ENCODE measurements at places on chromosomes 3 and 15.

- DNase-seq = no peak
These were observed 304.5 kb upstream of the SEMA6D start for GRCh38 chr15:47412802-47413201.

DNA sequence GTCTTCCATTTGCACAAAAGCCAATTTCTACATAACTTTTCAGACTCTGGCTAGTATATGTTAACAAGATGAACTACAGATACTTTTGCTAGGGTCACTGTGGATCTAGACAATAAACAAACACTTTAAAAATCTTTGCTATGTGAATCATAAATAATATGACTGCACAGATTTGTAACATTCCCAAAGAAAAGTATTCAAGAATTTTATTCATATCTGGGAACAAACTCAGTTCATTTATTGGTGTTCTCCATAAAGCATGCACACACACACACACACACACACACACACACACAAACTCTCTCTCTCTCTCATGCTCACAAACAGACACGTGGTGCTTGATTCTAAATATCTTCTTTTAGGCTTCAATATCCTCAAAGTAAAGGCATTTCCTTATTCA is 18.8 kb upstream of the THRB start:
- DNase-seq = no peak

DNA sequence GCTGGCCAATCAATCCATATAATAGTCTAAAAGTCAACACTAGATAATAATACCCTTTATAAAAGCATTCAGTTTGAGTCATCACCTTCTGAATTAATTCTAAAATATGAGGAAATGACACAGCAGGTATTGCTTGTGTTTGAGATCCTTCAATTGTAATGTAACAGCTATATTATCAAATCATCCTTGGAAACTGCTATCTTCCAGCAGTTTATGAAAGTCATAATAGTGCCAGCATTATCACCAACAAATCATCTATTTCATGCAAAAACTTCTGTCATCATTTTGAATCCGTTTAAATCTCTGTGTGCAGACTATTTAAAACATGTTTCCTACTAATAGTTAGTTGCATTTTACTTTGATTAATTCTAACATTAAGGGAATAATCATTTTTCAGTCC is 468.7 kb downstream of the CADM2 start:
- no peak for DNase-seq

DNA sequence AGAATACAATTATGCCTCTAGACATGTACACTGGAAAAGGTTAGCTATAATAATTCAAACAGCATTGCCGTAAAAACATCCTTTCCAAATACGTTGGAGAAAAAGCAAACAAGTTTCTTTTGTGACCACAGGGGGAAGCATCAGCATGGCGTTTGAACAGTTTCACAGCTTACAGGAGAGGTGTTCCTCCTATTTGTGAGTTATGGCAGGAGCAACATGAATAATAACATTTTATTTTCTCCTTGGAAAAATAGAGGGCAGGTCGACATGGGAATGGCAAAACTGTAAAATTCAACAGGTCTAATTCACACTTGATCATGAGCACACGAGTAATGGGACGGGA is 39.7 kb upstream of the GADL1 start:
- no peak for DNase-seq

GRCh38 chr3:69646287-69647067 is 92.8 kb upstream of the MITF start:
- DNase-seq = no peak

DNA sequence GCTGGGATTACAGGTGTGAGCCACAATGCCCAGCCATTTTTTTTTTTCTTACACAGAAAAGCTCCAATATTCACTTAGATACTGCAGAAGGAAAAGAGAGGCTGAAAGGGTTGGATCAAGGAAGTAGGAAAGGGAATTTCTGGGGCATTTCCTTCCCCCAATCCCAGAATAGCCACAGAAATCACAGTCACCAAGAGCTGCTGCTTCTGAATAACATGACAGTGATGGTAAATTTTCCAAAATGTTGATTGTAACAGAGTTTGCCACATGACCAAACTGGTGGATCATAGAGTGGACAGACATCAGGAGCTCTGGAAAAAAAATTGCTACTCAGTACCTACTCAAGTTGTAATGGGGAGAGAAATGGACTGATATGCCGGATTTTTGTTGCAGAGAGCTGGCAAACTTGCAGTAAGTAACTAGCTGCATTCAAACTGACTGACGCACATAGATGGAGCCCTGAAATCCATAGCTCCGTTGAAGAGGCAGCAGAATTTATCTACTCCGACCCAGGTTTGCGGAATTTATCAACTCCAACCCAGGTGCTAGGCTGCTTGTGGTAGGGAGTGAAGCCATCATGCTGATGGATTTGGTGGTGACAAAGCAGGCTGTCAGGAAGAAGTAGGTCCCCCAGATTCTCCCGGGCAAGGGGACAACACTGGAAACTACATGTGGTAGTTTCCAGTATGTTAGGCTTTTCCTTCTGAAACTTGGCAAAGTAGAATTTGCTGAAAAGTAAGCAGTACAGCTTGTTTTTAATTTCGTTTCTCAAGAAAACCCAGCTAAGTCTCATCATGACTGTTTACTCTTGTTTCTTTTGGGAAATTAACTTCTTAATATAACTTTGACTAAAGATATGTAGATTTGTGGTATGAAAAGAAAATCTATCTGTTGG is 10.5 kb upstream of the ADPGK start:
- DNase-seq = no peak

DNA sequence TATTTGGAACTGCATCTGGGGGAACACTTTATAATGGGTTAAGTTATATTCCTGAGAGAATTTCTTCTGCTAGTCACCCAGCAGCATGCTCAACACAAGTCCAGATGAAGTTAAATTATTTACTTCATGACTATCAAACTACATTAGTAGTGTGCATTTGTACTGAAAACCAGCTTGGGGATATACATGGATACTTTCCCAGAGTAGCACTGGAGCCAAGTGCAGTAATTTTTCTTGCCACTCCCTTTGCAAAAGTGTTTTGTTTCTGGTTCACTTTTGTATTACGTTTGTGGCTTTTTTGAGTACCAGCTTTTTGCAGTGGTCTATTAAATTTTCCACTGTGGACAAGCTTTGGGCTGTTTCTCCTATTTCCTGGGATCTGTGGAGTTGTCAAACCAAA is 243.0 kb downstream of the AGBL1 start:
- DNase-seq = no peak

DNA sequence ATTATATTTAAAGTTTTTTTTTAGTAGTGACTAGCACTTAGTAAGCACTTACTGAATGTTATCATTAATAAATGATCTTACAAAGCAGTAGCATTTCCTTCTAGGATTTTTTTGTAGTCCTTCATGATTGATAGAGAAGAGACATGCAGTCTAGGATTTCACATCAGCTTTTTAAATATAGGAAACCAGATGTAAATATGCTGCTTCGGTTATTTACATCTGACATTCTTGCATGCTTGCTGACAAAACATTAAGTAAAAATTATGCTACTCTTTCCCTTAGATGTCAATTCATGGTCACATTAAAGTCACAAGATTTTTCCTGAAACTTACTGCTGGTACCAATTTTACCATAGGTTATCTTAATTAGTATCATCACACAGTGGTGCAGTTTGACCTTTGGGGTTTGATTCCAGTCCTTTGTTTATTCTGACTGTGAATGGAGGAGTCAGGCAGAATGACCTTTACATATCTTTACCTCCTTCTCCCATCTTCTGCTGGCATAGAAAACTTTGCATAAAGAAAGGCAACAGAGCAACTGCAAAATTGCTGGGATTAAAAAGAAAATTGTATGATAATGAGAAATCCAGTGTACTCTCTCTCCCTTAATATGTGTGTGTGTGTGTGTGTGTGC is 286.5 kb downstream of the LPP start:
- no peak for DNase-seq

DNA sequence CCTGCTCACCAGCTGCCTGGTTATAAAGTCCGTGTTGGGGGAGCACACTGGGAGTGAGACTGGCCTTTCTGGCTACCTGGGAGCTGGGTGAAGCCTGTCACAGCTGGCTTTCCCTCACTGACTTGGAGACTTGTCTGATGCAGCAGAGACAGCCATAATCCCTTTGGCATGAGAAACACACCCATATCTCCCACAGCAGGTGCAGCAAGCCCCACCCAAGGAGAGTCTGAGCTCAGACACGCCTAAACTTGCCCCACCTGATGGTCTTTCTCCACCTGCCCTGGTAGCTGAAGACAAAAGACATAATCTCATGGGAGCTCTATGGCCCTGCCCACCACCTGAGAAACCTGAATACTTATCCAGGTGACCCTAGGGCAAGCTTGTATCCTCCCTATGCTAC is 54.8 kb downstream of the NMD3 start:
- no peak for DNase-seq

DNA sequence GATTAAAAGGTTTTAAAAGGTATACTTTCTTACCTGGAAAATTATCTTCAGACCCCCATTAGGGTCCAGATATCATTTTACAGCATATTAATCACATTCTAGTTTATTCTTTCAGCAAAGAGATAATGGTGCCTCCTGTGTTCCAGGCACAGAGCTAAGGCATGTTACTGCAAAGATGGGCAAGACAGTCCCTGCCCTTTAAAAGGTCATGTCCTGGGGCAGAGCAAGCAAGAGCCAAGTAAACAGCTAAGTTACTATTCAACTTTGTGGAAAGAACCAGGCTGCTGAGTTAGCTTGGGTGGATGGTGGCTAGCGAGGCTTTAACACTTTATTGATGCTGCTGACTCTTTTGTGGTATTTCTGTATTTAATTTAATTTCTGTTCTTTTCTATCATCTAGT is 75.0 kb downstream of the LRRC28 start:
- DNase-seq = no peak

- DNase-seq = no peak
These were observed 136.8 kb downstream of the TBL1XR1 start for GRCh38 chr3:177060492-177060891.

DNA sequence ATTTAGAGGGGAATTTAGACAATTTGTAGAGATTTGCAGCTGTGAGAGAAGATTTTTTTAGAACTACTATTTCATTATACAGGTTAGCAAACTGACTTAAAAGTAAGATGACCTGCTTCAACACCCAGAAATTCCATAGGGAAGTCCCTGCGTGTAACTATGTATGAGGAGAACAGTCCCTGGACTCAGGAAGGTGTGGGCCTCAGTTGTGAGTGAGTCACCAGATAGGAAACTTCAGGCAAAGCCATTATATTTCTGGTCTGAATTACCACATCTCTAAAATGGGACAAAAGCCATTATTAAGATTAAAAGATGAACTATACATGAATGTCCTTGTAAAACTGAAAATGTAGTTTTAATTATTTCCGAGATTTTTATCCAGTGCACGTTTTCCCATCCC is 488.3 kb upstream of the GOLIM4 start:
- no peak for DNase-seq

- DNase-seq = no peak
These were observed 8.9 kb downstream of the DUSP7 start for GRCh38 chr3:52047295-52047960.

DNA sequence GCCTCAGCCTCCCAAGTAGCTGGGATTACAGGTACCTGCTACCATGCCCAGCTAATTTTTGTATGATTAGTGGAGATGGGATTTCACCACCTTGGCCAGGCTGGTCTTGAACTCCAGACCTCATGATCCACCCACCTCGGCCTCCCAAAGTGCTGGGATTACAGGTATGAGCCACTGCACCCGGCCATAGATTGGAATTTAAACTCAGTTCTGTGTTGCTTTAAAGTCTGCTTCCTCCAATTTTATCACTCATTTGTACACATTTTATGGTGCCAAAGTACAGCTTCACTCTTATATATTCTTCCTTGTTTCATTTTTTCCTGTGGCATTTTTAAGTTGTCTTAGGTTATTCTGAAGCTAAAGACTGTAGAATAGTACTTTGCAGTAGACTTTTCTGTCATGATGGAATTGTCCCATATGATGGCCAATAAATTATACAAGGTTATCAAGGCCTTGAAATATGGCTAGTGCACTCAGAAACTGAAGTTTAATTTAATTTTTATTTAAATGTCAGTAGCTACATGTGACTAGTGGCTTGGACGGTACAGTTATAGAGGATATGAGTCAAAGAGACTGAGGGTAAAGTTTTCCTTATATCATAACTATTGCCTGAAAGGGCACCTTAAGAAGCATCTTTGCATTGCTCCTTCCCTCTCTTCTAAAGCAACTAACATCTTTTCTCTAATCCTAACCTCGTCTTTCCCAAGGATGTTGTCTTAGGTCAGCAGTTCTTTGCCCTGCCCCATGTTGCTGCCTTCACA is 28.1 kb downstream of the ATP11B start:
- no peak for DNase-seq

GRCh38 chr3:194046531-194046930 is 89.4 kb upstream of the HES1 start:
- DNase-seq = no peak

DNA sequence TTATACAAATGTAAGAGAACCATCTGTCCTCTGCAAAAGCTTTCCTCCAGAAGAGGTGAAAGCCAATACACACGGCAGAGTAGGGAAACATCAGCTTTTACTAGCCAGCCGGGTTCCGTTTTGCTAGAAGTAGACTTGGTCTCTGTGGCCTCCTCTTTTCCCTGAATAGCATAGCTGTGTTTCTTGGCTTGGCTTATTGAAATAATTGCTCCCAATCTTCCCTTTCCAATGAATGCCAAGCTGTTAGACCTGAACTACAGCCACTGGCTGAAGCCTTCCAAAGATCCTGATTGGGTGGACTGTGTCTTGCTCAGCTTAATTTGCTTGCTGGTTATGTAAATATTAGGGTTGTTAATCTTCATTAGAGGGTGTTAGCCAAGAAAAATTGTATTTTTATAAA is 157.8 kb upstream of the ROPN1 start:
- DNase-seq = no peak

GRCh38 chr15:38886315-38887163 is 321.9 kb upstream of the RASGRP1 start:
- DNase-seq = no peak

- DNase-seq = no peak
These were observed 89.6 kb upstream of the AADACL2 start for GRCh38 chr3:151644020-151644620.

DNA sequence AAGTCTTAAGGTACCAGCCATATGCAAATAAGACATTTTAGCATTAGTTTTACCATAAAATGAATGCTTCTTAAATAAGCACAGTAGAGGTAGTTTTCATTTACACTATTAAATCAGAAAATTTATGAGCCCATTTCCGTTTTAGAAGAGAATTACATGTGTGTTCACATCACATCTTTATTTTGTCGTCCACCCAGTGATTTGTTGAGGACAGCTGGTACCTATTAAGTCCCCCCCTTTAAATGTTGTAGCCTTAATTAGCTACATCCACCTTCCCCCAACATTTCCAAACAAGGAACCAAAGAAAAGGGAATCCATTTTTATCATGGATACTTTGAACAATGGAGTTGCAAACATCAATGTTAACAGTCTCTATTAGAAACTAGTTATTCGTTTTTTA is 6.8 kb downstream of the IL17RD start:
- no peak for DNase-seq
